ENCODE measurements at places on chromosomes 12 and 14. TPM values are rescaled to one million over a fixed set of nuclear protein-coding genes. Genes with fewer than 3 reads are reported as not detected.

The CCDC197 gene
- not detected for total RNA-seq

The RPS6KL1 gene
- 1.7 TPM for total RNA-seq

The LALBA gene
- not detected for total RNA-seq

The NDUFA12 gene
- 64.0 TPM for total RNA-seq

The NTF3 gene
- total RNA-seq: not detected

The WNT1 gene
- total RNA-seq: not detected

The P2RX2 gene
- not detected for total RNA-seq

The USP5 gene
- 97.3 TPM for total RNA-seq

The CHMP4A gene
- total RNA-seq: 82.9 TPM

Data from mammary epithelial cell (primary cell).